Fibroblast of the aortic adventitia (primary cell): ENCODE measurements at places on chromosomes 16 and 17. TPM values are rescaled to one million over a fixed set of nuclear protein-coding genes. Genes with fewer than 3 reads are reported as not detected.
A peak's percentile ranks its signal among the peaks of the same experiment; 100 is the strongest.

DNA sequence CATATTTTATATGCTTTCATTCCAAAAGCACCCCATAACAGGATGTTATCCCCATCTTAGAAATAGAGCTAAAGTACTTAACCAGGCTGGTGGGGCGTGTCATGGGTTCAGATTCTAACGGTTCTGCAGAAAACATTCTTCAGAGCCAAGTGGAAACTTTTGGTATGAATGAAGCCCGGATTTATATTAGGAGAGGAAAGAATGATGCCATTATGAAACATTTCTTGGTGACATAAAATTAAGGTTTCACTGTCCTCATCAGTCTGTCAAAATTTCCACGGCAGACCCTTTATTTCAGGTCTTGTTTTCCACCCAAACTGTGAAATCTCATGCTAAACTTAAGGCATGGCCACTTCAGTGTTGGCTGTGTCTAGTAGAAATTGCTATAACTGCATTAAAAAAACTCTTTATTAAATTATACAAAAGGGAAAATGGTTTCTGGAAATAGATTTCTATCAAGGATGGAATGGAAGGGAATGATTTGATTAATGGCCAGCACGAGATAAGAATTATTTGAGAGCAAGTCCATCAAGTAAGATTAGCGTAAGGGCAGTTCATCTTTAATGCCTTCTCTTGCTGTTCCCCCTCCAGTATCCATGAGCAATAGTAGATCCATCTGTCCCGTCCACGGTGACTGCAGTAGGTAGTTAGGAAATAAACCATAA, 11.7 kb downstream of the PRKCA start:
- DNase-seq: no peak

ERCC4 gene
- total RNA-seq: 16.4 and 43.0 TPM in 2 replicates

- no peak for DNase-seq
These were observed 80.8 kb upstream of the CRHR1 start for GRCh38 chr17:45703348-45703747.

- DNase-seq: peak; percentile 49
These were observed 7.3 kb downstream of the HASPIN start for GRCh38 chr17:3730881-3731429.

DNA sequence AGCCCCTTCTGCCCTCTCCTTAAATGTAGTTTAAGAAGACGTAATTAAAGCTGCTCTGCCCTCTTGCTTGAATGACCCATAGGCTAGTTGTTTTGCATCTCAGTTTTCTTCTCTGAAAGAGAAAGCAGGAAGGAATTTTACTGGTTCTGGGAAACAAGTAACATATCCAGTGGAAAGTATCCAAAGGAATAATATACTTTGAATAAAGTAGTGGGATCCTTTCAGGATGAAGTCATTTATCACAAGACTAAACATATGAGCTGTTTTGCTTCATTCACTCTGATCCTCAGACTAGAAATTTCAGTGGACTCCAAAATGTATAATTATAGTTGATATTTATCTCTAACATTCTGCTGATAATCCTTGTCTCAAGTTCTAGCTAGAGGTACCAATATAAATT, 1297.6 kb upstream of the GOT2 start:
- DNase-seq: no peak
